ENCODE measurements at places on chromosomes 7 and 10.
A peak's percentile ranks its signal among the peaks of the same experiment; 100 is the strongest.

DNA sequence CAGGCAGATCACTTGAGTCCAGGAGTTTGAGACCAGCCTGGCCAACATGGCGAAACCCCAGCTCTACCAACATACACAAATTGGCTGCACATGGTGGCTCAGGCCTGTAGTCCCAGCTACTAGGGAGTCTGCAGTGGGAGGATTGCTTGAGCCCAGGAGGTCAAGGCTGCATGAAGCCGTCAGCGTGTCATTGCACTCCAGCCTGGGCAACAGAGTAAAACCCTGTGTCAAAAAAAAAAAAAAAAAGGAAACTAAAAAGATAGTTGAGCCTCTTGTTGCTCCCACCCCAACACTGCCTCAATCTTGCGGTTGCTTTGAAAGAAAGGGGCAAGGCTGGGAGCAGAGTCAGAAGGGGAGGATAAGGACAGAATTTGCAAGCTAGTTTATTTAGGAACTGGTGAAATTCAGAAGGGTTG, 69.9 kb downstream of the SYPL1 start:
- no peak for DNase-seq

DNA sequence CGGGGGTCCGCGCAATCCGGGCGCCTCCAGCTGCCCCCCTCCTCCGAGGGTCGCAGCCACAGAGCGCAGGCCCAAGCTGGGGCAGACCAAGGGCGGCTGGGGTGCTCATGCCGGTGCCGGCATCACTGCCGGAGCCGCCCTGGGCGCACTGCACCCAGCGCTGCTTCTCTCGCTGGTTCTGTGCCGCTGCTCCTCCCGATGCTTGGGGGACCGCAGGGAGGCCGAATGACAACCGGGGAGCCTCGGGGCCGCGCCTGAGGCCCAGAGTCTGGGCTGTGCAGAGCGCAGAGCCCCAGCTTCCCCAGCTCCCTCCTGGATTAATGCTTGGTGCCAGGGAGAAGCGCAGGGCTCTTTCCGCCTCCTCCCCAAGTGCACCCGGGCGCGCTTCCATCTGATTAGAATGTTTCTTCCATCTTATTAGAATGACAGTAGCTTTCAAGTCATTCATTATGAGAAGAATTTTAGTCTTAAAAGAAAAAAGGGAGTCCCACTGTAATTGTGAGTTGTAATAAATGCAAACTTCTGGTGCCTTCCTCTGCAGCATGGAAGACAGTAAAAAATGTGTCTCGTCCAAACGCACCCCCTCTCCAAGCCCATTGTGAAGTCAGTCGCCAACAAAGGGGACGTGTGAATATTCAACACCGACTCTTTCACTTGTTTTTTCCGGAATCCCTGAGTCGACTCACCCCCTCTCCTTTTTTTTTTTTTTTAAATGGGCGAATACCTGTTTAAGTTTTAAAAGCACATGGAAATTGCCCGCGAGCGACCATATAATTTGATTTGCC, 19.5 kb upstream of the PTF1A start:
- no peak for DNase-seq

- no peak for DNase-seq
Observed at GRCh38 chr7:93054975-93055374, 62.8 kb downstream of the SAMD9 start.

DNA sequence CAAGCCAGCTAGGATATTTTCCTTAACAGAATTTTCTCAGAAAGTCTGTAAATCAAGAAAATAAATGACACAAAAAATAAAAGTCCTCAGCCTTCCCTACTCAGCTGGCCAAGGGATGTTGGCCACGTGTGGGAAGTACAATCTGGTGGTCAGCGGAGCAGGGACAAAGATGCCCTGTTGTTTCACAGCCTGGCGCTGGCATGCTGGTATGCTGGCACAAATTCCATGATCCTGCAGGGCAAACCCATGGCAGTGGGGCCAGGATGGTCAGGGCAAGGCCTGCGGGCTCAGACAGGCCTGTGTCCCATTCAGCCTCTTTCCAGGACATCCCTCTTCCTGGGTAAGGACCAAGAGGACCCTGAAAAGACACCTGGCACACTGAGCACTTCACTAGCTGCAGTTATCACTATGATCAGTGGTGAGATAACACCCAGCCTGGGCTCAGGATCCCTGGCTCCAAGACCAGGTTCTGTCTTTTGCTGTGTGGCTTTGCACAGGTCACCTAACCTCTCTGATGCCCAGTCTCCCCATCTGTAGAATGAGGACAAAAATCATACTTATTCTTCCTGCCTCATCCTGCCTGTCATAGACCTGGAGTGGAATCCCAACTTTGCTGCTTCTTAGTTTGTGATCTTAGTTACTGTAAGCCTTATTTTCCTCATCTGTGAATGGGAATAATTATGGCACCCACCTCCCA, 10.8 kb upstream of the HSPA12A start:
- no peak for DNase-seq

GRCh38 chr7:75739796-75740672, 1.3 kb upstream of the HIP1 start:
- DNase-seq: peak; percentile 51

GRCh38 chr7:2812831-2813230, 31.3 kb downstream of the GNA12 start:
- DNase-seq: no peak

GRCh38 chr7:104012835-104013234, 23.4 kb upstream of the RELN start:
- no peak for DNase-seq

GRCh38 chr7:48286836-48287235, 115.6 kb downstream of the ABCA13 start:
- no peak for DNase-seq

- peak; percentile 36 for DNase-seq
Observed at GRCh38 chr7:20146451-20146850, 70.7 kb downstream of the MACC1 start.
